Activated CD8-positive, alpha-beta T cell treated with anti-CD3 and anti-CD28 coated beads for 36 hours (primary cell): ENCODE measurements at places on chromosomes 2 and 18. TPM values are rescaled to one million over a fixed set of nuclear protein-coding genes. Genes with fewer than 3 reads are reported as not detected.

The DNER gene
- not detected for total RNA-seq

The VWC2L gene
- not detected for total RNA-seq

The TMEM163 gene
- total RNA-seq, result not detected

The ERICH2 gene
- total RNA-seq, result not detected

The B3GNT2 gene
- total RNA-seq, result 45.5 TPM
